AG08395 (cell line): ENCODE measurements at places on chromosomes 2 and 18.

DNA sequence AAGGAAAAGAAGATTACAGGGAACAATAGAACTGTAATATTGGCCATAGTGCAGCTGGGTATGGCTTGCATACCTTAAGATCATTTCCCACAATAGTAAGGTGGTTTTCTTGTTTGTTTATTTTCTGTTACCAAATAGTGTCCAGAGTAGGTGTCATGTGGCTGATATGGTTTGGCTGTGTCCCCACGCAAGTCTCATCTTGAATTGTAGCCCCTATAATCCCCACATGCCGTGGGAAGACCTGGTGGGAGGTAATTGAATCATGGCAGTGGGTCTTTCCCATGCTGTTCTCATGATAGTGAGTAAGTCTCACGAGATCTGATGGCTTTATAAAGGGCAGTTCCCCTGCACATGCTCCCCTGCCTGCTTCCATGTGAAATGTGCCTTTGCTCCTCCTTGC lies 190.1 kb downstream of the ICOS start:
- no peak for DNase-seq

DNA sequence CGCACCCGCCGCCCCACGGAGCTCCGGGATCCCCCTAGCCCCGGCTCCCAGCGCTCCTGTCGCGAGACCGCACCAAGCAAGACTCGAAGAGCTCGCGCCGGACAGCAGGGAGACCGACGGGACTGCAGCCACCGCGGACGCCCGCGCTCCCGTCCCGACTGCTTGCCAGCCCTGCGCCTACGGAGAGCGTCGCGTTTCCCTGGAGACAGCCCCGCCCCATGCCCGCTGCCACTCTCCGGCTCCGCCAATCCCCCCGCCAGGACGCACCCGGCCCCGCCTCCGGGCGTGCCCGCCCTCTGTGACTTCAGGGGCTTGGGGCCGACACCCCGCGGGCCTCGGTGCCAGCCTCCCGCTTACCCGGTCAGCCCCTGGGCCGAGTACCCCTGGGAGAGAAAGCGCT lies at the start of gene ANKMY1:
TSS of gene ANKMY1 (minus strand) at position 181 of the 400 bp plus-strand sequence. CDS start 653 bp downstream, outside the sequence.
- DNase-seq = peak; percentile 94

DNA sequence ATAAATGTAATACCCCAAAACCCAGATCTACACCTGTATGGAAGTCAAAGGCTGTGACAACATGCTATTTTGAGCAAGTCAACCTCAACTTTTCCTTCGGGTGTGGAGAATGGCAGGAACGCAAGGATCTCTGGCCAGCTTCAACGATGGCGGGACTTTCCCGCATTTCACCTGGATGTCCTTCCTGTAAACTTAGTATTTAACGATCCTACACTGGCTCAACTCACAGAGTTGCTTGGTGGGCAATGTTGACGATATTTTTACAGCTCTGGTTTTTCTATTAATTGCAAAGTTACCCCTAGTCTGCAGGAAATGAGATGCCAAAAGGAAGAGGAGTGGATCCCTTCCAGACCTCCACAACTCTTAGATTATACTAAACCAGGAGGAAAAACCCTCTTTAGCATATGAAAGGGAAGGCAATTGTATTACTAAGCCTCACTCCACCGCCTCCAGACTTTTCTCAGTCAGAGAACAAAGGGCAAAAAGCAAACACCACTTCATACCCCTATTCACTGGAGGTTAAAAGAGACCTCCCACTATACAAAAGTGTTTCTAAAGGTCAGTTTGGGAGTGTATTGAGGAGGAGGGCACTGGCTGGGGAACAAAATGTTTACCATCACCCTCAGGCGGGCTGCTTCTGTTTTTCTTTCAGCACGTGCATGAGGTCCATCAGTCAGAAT lies 56.5 kb upstream of the ACVR1 start:
- DNase-seq = no peak

- DNase-seq = no peak
These were observed 24.6 kb upstream of the OTOS start for GRCh38 chr2:240165034-240165433.

DNA sequence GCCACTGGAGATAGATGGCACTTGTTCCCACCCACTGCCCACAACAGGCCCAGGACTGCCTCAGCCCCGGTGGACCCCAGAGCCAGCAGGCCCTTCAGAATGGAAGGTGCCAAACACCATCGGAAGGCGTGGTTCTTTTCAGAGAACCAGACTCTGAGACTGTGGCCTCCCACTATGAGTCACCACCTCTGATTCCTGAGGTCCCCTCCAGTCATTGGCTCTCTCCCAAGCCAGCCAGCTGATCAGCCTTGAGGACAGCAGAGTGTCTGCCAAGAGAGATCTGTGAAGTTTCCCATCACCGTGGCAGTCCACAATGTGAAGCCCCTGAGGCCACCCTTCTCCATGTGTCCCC lies 10.4 kb upstream of the MAP3K2 start:
- peak; percentile 98 for DNase-seq

DNA sequence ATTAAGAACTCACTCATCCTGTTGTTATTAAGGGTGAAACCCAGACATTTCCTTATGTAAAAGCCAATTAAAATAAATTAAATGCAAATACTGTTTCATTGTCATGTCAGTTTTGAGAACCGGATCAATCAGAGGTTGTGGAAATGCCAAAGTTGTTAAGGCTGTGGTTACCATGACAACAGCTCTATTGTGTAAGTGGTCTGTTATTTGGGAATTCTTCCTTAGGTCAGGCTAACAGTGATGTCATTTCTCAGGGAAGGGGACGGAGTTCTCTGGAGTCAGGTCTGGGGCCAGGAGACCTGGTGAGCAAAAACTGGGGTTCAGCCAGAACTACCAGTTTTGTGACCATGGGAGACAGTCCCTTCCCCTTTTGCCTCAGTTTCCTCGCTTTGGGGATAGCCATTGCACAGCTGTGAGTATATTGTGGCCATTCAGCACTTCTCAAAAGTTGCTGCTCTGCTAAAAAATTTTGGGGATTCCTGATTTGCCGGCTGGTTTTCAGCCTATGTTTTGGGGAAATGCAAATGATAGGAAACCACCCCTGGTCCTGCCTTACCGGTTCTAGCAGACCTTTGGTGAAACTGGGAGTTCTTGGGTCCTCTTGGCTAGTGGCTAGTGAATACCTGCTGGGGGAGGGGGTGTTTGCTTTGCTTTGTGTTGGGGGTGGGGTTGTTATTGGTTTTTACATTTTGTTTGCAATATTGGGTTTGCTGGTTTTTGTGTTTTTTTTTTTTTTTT lies 21.6 kb downstream of the HPCAL1 start:
- DNase-seq = no peak

GRCh38 chr2:176140513-176141317 lies 10.6 kb upstream of the HOXD4 start:
- DNase-seq = peak; percentile 90

- DNase-seq = peak; percentile 70
These were observed 35.6 kb downstream of the VIT start for GRCh38 chr2:36731941-36732672.

- DNase-seq = no peak
These were observed 24.5 kb upstream of the MYO1B start for GRCh38 chr2:191220671-191221070.

DNA sequence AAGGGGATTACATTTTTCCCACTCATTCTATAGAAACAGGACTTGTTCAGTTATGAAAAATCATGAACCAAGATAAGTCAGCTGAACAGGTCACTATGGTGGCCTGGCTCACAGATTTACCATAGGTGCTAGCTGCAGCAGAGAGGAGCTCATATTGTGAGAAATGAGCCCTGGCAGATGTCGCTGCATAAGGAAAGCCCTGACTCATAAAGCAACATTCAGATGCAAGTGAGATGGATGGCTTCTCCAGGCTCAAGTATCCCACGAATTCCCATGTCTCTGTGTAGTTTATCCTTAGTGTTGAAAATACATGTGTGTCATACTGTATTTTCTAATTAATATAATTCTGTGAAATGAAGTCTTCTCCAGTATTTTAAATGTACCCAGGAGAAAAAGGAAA lies 115.0 kb upstream of the LHCGR start:
- DNase-seq = no peak

DNA sequence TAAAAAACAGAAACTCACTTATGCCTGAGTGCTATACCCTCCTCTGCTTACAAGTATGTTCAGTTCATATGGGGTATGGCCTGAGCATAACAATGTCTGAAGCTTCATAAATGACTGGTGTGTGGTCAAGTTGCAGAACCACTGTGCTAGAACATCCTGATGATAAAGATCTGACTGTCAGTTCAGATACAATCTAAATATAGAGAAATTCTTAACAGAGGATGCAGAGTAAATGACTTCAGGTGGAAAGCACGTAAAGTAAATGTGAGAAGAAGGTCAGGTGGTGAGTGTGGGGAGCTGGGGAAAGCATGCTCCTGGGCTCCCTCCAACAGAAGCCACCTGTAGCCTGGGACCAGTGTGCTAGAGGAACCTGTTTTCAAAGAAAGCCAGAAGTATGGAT lies 926.2 kb downstream of the TSN start:
- DNase-seq = no peak
